Naive thymus-derived CD4-positive, alpha-beta T cell (primary cell): ENCODE measurements at places on chromosomes 1 and 21. TPM values are rescaled to one million over a fixed set of nuclear protein-coding genes. Genes with fewer than 3 reads are reported as not detected.

RGS13 gene
- total RNA-seq, result not detected in 2 replicates

IKBKE gene
- 175 and 177 TPM in 2 replicates for total RNA-seq

EVA1C gene
- 2.2 and 2.6 TPM in 2 replicates for total RNA-seq

GRCh38 chr1:198399452-198399851, 141.0 kb downstream of the ATP6V1G3 start:
- no peak for DNase-seq

- no peak for DNase-seq
These were observed 18.8 kb downstream of the UCK2 start for GRCh38 chr1:165845992-165846748.

GRCh38 chr1:171995573-171995972, 154.3 kb downstream of the DNM3 start:
- no peak for DNase-seq

- no peak for DNase-seq
These were observed 10.7 kb downstream of the TMEM63A start for GRCh38 chr1:225871359-225872074.

DNA sequence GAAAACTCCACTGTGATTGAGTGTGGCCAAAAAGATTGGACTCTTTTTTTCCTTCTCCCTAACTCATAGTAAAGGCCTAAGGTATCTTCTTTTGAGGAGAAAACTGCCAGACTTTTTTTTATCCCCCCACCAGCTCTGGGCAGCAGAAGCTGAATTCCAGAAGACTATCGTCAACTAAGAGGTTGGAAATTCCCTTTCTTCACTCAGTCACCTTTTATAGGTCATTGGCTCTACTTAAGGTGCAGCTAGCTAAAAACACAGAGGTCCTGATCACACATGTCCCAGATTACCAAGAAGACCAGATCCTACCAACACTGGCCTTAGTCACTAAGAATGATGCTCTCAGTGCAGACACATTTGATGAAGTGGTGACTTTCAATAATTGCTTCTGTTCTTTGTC, 1441.2 kb downstream of the PLA2G4A start:
- DNase-seq, result no peak

GRCh38 chr1:242023805-242024204, 24.9 kb upstream of the MAP1LC3C start:
- DNase-seq, result no peak

GRCh38 chr1:54191525-54191924, 8.3 kb downstream of the CYB5RL start:
- DNase-seq, result no peak

DNA sequence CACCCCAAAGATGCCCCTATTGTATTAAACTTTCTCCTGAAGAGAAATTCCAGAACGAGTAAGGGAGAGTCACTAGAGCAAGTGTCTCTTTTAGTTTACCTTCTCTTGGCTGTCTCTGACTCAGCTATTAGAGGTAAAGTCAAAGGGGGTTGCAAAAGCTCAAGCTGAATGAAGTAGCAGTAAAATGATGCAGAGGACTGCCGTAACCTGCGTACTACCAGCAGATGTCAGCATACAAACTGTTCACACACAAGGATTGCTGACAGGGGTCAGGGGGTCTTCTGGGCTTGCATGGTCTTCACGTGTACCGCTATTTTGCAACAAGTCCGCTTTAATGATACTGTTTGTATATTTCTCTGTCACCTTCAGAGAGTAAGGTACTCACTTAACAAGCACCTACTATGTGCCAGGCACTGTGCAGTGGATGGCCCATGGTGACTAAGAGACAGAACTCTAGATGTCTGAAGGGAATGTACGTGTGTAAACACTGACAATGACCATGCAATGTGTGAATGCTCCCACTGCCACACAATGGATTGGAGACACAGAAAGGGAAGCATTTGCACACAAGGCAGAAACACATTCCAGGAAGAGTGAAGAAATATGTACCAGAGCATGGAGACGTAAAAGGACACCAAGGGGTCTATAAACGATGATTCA, 34.9 kb downstream of the CHML start:
- no peak for DNase-seq

- no peak for DNase-seq
These were observed 105.2 kb downstream of the MRPL39 start for GRCh38 chr21:25501996-25502665.

DNA sequence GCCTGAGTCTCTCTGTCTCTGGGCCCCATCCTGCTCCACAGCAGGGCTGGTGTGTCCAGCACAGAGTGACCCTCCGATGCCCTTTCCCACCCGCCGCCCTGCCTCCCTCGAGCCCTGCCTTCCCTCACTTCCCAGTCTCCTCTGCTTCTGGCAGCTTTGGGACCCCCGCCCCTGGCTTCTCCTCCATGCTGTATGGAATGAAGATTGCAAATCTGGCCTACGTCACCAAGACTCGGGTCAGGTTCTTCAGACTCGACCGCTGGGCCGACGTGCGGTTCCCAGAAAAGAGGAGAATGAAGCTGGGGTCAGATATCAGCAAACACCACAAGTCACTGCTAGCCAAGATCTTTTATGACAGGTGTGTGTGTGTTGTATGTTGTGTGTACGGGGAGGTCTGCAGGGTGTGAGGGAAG, 14.3 kb downstream of the MOV10 start:
- no peak for DNase-seq

GRCh38 chr1:85132078-85132720, 68.6 kb downstream of the SYDE2 start:
- DNase-seq, result no peak

DNA sequence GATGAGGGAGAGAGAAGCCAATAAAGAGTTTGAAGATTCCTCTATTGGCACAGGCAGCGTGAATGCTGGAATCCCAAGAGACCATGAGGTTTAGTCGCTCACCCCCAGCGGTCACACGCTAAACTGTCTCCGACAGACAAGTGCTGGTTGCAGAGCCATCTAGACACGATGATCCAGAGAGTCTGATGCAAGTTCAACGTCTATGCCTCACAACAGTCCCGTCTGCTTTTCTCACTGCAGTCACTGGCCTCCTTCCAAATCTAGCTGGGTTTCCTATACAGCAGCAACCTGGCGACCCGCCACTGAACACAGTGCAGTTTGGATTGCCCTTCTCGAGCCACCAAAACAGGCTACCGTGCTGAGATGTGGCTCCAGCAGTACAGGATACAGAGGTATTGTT, 98.6 kb upstream of the KRTAP19-8 start:
- DNase-seq, result no peak
